ENCODE measurements at places on chromosomes 6 and 20. TPM values are rescaled to one million over a fixed set of nuclear protein-coding genes. Genes with fewer than 3 reads are reported as not detected.

The OPRM1 gene
- total RNA-seq: not detected

The GMPR gene
- not detected for total RNA-seq

The MDFI gene
- 415 TPM for total RNA-seq

The CTAGE9 gene
- total RNA-seq: not detected

The CLPSL2 gene
- total RNA-seq: not detected

The PPIL6 gene
- total RNA-seq: 2.5 TPM

The PDCD2 gene
- total RNA-seq: 123 TPM

The FKBP1C gene
- total RNA-seq: 0.39 TPM

The CRISP3 gene
- not detected for total RNA-seq

The LBP gene
- total RNA-seq: not detected

The CST2 gene
- total RNA-seq: not detected

The PDE10A gene
- total RNA-seq: not detected

The TSBP1 gene
- not detected for total RNA-seq

The RAET1L gene
- 1.1 TPM for total RNA-seq

The LPIN3 gene
- 9.3 TPM for total RNA-seq

The CCN6 gene
- total RNA-seq: 0.31 TPM

The BANF2 gene
- not detected for total RNA-seq

The PGC gene
- total RNA-seq: not detected

The SLC16A10 gene
- total RNA-seq: not detected

The SRSF12 gene
- 1.1 TPM for total RNA-seq

The CRISP2 gene
- total RNA-seq: not detected

The THBD gene
- 30.9 TPM for total RNA-seq

The ARFRP1 gene
- 37.6 TPM for total RNA-seq

The SLC22A16 gene
- total RNA-seq: not detected

The TCFL5 gene
- 15.7 TPM for total RNA-seq

The JAG1 gene
- 156 TPM for total RNA-seq

The SLC32A1 gene
- not detected for total RNA-seq

The GLP1R gene
- not detected for total RNA-seq

The RIN2 gene
- total RNA-seq: 61.5 TPM

The E2F1 gene
- 3.2 TPM for total RNA-seq

The PTK6 gene
- 16.7 TPM for total RNA-seq

The MAK gene
- total RNA-seq: 0.04 TPM

The SCUBE3 gene
- total RNA-seq: not detected

The CD24 gene
- total RNA-seq: 175 TPM

The CALHM6 gene
- 2.5 TPM for total RNA-seq

The NKAIN2 gene
- not detected for total RNA-seq

The TMEM170B gene
- total RNA-seq: 0.04 TPM

The SLC25A27 gene
- 4.4 TPM for total RNA-seq

The SGK2 gene
- total RNA-seq: not detected

The KHDRBS2 gene
- not detected for total RNA-seq

The CALHM4 gene
- not detected for total RNA-seq

The HEY2 gene
- not detected for total RNA-seq

The STX11 gene
- 0.15 TPM for total RNA-seq

The SLC12A5 gene
- 0.76 TPM for total RNA-seq

The AFDN gene
- total RNA-seq: 52.1 TPM

The NT5E gene
- total RNA-seq: 108 TPM

The SLC22A1 gene
- not detected for total RNA-seq

The BPIFB1 gene
- not detected for total RNA-seq

The TMEM74B gene
- total RNA-seq: 0.39 TPM

The RSPO3 gene
- not detected for total RNA-seq

The SLC22A3 gene
- total RNA-seq: 2.5 TPM

The MRS2 gene
- 14.3 TPM for total RNA-seq

The MYH7B gene
- not detected for total RNA-seq

The SYNCRIP gene
- total RNA-seq: 47.3 TPM
